A549 treated with DMSO at 1 μM for 4 hours (cell line): ENCODE measurements at places on chromosomes 12 and 14. TPM values are rescaled to one million over a fixed set of nuclear protein-coding genes. Genes with fewer than 3 reads are reported as not detected.

GXYLT1 gene
- total RNA-seq: 10.3 to 17.2 TPM (median 15.8 TPM) in 5 replicates

GLIPR1L2 gene
- total RNA-seq: 0.11 to 0.14 TPM (median 0.12 TPM) in 4 of 5 replicates, not detected in the other

TMEM132D gene
- total RNA-seq: not detected in 5 replicates

ARHGDIB gene
- 0.89 to 1.5 TPM (median 1.0 TPM) in 5 replicates for total RNA-seq

CLEC2A gene
- total RNA-seq: not detected in 5 replicates

SLC6A12 gene
- 0.91 to 2.2 TPM (median 1.0 TPM) in 5 replicates for total RNA-seq

HOXC12 gene
- not detected in 5 replicates for total RNA-seq

ARHGAP5 gene
- total RNA-seq: 51.6 to 78.7 TPM (median 61.7 TPM) in 5 replicates

ACSM4 gene
- not detected in 5 replicates for total RNA-seq

CPNE6 gene
- not detected in 5 replicates for total RNA-seq

TMEM121 gene
- total RNA-seq: 2.7 to 9.5 TPM (median 7.3 TPM) in 5 replicates

ACRBP gene
- total RNA-seq: 0.21 to 0.34 TPM (median 0.23 TPM) in 3 of 5 replicates, not detected in the others

TUBA1A gene
- total RNA-seq: 167 to 207 TPM (median 191 TPM) in 5 replicates

TMEM229B gene
- total RNA-seq: 0.14 to 0.24 TPM (median 0.20 TPM) in 5 replicates

HOXC9 gene
- total RNA-seq: 7.6 to 12.5 TPM (median 11.6 TPM) in 5 replicates

ASCL1 gene
- total RNA-seq: 0.03 TPM in 2 of 5 replicates, not detected in the others

ABHD4 gene
- total RNA-seq: 53.9 to 57.4 TPM (median 56.0 TPM) in 5 replicates

HOXC10 gene
- 1.5 to 3.0 TPM (median 2.7 TPM) in 5 replicates for total RNA-seq

TAS2R30 gene
- total RNA-seq: not detected in 5 replicates

DNAJC22 gene
- 20.5 to 25.1 TPM (median 23.7 TPM) in 5 replicates for total RNA-seq

TTC7B gene
- total RNA-seq: 15.6 to 25.1 TPM (median 20.3 TPM) in 5 replicates

SLC6A13 gene
- total RNA-seq: 0.22 to 0.61 TPM (median 0.39 TPM) in 5 replicates

HOMEZ gene
- total RNA-seq: 6.6 to 9.4 TPM (median 8.4 TPM) in 5 replicates

SLC17A8 gene
- total RNA-seq: 0.05 TPM in 1 of 5 replicates, not detected in the others

COX8C gene
- not detected in 5 replicates for total RNA-seq

BRAP gene
- total RNA-seq: 11.6 to 16.8 TPM (median 14.4 TPM) in 5 replicates

SLCO1B3 gene
- total RNA-seq: 12.6 to 19.4 TPM (median 16.9 TPM) in 5 replicates

C12orf57 gene
- total RNA-seq: 274 to 300 TPM (median 288 TPM) in 5 replicates

SMIM41 gene
- total RNA-seq: not detected in 5 replicates

ABCC9 gene
- 0.01 TPM in 2 of 5 replicates, not detected in the others for total RNA-seq

CCDC175 gene
- total RNA-seq: not detected in 5 replicates

DUSP16 gene
- total RNA-seq: 11.2 to 14.8 TPM (median 13.3 TPM) in 5 replicates

AQP2 gene
- not detected in 5 replicates for total RNA-seq

PTPN6 gene
- 7.6 to 14.4 TPM (median 10.8 TPM) in 5 replicates for total RNA-seq

SYCP3 gene
- 0.12 to 0.14 TPM in 2 of 5 replicates, not detected in the others for total RNA-seq

CLEC2B gene
- 1.6 to 2.5 TPM (median 1.9 TPM) in 5 replicates for total RNA-seq

OTOGL gene
- total RNA-seq: 0.01 to 0.04 TPM in 2 of 5 replicates, not detected in the others

CCDC88C gene
- 5.2 to 7.1 TPM (median 6.4 TPM) in 5 replicates for total RNA-seq

NEUROD4 gene
- not detected in 5 replicates for total RNA-seq

HEATR5A gene
- total RNA-seq: 18.6 to 28.0 TPM (median 23.1 TPM) in 5 replicates

GLIPR1 gene
- 26.5 to 37.0 TPM (median 32.3 TPM) in 5 replicates for total RNA-seq
